Naive thymus-derived CD4-positive, alpha-beta T cell (primary cell): ENCODE measurements at places on chromosomes 3 and 15.

- H3K4me1 ChIP-seq: no peaks in the 10 kb centered on the region
- no peak overlapping the region for H3K4me3 ChIP-seq
- H3K27ac ChIP-seq: no peak overlapping the region
- DNase-seq: no peak
- H3K27me3 ChIP-seq: no peaks in the 10 kb centered on the region
These were observed 51.7 kb downstream of the ZIC4 start for GRCh38 chr3:147354623-147355022.

GRCh38 chr3:168271932-168272331 is 176.2 kb upstream of the GOLIM4 start:
- no peak overlapping the region for H3K4me3 ChIP-seq
- no peaks in the 10 kb centered on the region for H3K4me1 ChIP-seq
- H3K27me3 ChIP-seq: no peaks in the 10 kb centered on the region
- no peak for DNase-seq
- H3K27ac ChIP-seq: no peak overlapping the region
- no peaks in the 10 kb centered on the region for H3K36me3 ChIP-seq

DNA sequence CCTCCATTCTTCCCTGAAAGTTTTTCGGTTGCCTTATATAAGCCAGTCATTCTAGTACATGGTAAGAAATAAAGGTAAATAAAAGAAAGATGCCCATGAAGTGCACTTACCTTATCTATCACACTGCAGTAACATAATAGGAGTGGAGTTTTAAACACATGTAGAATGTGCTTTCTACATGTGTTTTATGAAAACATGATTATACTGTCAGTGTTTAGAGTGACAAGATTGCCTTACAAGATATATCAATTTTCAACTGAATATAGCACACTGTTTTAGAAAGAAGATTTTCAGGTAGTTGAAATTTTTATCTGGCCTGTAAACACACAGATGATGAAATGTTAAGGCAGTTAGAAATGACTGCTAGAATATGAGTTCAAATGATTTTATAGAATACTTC is 219.6 kb downstream of the EPHA3 start:
- H3K27ac ChIP-seq: no peak overlapping the region
- no peaks in the 10 kb centered on the region for H3K36me3 ChIP-seq
- H3K4me1 ChIP-seq: no peaks in the 10 kb centered on the region
- H3K27me3 ChIP-seq: no peaks in the 10 kb centered on the region

DNA sequence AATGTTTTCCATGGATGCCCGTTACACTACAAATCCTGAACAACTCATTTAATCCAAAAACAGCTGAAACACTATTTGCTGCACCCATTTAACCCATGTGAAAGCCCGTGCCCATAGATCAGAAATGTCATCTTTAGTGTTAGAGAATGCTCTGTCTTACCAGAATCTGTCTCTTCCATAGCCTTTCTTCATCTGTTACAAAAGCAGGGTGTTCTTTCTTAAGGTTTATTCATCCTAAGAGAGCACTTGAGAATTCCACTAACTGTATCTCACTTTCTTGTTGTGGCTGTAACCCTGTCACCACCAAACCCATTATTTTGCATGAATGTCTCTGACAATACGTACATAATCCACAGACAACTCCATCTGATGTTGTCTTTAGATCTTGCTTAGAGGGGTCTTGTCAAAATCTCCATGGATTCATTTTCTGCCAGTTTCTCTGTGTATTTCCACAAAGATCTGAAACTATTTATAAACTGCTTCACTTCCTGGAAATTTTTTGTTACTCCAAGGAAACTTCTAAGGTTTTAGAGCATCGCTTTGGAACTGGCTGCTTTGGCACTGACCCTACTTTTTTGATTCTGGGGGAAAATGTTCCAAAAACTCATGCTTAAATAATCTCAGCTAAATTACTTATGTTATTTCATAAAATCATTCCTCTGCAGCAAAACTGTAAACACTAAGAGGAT is 167.8 kb upstream of the CCDC54 start:
- no peaks in the 10 kb centered on the region for H3K4me1 ChIP-seq
- peaks cover 5% of the 10 kb centered on the region for H3K27me3 ChIP-seq
- H3K4me3 ChIP-seq: no peak overlapping the region
- no peaks in the 10 kb centered on the region for H3K36me3 ChIP-seq

GRCh38 chr15:67927501-67928168 is 87.8 kb upstream of the RNU6-1 start:
- no peak overlapping the region for H3K27ac ChIP-seq
- H3K4me1 ChIP-seq: no peaks in the 10 kb centered on the region
- no peak overlapping the region for H3K4me3 ChIP-seq
- no peaks in the 10 kb centered on the region for H3K36me3 ChIP-seq

DNA sequence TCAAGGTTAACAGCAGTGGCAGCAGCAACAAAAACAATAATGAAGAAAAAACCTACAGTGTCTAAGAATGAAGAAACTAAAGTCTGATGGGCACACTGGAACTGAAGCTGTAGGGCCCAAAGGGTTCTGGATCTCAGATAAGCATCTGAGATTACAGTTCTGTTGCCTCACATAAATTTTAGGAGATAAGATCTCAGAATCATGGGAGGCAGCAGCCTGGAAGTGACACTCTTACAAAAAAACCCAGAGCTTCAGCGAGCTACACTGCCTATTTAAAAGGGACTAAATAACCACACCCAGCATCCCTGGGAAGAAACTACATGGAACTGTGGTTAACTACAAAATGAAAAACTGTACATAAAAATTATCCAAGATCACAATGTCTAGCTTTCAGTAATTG is 61.2 kb downstream of the PLD1 start:
- H3K4me1 ChIP-seq: no peaks in the 10 kb centered on the region
- no peaks in the 10 kb centered on the region for H3K27me3 ChIP-seq
- H3K36me3 ChIP-seq: no peaks in the 10 kb centered on the region
- no peak for DNase-seq
- no peak overlapping the region for H3K27ac ChIP-seq

DNA sequence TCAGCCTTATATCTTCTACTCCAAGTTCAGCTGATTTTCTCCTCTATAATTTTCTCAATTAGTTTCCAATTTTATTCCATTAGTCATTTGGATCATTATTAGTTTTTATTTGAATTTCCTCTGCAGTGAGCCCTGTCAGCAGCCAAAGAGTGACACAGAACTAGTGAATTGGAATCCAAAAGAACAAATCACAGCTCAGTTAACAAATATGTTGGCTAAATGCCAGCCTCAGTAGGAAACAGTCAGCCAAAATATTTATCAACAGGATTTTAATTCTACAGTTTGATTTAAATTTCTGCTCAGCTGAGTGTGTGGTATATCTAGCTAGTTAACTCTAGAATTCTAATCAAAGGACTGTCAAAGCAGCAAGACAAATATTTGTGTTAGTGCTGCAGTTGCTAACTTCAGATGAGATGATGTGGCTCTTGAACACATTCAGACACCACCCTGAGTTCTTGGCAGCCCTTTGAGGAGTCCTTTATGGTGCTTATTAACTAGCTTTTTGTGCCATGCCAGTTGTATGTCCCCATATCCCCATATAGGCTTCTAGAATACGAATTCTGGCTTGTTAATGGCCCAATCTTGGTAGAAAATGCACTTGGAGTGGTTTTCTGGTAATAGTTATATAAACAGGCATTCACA is 194.5 kb downstream of the CPNE4 start:
- DNase-seq: no peak
- no peak overlapping the region for H3K4me3 ChIP-seq
- no peaks in the 10 kb centered on the region for H3K27me3 ChIP-seq
- no peaks in the 10 kb centered on the region for H3K36me3 ChIP-seq

DNA sequence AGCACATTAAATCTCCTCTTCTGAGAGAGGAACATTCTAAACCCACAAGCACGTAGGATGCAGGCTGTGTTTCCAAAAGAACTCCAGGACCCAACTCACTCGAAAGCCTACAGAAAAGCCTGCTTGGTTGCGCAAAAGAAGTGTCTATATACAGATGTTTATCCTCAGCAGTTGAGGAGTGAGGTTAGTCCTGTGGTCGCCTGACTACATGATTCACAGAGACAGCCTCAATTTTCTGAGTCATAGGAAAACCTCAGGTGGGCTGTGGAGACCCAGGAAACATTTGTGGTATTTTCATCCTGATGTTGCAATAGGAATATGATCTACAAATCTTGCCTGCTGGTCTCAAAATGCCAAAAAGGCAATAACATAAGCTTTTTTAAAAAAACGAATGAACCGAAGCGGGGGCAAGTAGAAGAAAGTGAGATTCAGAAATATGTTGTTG is 183.8 kb upstream of the THRB start:
- H3K27ac ChIP-seq: no peak overlapping the region
- DNase-seq: peak; percentile 35
- H3K27me3 ChIP-seq: no peaks in the 10 kb centered on the region
- no peaks in the 10 kb centered on the region for H3K4me1 ChIP-seq

GRCh38 chr3:169054471-169054870 is 609.0 kb downstream of the MECOM start:
- H3K27ac ChIP-seq: no peak overlapping the region
- H3K4me1 ChIP-seq: no peaks in the 10 kb centered on the region
- no peaks in the 10 kb centered on the region for H3K36me3 ChIP-seq
- no peaks in the 10 kb centered on the region for H3K27me3 ChIP-seq
